Mammary epithelial cell (primary cell): ENCODE measurements at places on chromosomes 6 and 20.

GRCh38 chr6:31005249-31006020 is 4.8 kb upstream of the MUC22 start:
- DNase-seq = no peak

GRCh38 chr20:4369798-4370124 is 351.9 kb upstream of the PRND start:
- DNase-seq = no peak

DNA sequence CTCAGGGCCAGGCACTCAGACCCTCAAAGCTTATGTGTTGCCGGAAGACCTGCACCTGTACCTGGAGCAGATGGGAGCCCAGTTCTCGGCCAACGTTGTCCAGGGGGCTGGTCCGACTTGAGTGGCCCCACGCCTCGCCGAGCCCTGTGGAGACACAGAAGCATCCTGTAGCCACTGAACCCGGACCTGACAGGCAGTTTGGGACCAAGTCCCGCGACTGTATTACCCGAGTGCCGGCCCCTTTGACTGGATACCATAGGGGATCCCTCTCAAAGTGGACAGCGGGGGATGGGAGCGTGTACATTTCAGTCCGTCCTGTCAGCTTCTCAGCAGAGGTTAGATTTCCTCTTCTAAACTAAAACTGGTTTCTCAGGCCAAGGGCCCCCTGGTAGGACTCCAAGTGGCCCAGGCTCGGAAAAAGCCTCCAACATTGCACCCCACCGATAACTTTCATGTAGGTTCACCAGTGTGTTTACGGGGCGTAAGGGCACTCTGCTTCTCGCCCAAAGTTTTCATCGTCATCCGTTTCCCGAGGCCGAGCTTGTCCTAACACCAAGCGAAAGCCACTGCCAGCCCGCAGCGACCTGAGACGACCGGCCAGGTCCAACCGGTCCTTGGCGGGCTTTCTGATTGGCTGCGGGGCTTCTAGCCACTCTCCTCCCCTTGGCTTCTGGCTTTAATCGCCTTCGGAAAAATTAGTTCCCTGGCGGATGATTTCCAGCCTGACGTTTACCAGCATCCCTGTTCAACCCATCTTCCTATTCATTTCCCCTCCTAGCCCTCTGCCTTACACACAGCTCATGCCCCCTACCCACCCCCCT is 10.8 kb downstream of the SIM1 start:
- DNase-seq = no peak

- DNase-seq = no peak
Observed at GRCh38 chr6:122733259-122733658, 46.3 kb upstream of the FABP7 start.

- peak; percentile 9 for DNase-seq
Observed at GRCh38 chr6:147053311-147053921, 150.8 kb upstream of the STXBP5 start.

- no peak for DNase-seq
Observed at GRCh38 chr6:139448051-139448649, 73.7 kb upstream of the CITED2 start.

DNA sequence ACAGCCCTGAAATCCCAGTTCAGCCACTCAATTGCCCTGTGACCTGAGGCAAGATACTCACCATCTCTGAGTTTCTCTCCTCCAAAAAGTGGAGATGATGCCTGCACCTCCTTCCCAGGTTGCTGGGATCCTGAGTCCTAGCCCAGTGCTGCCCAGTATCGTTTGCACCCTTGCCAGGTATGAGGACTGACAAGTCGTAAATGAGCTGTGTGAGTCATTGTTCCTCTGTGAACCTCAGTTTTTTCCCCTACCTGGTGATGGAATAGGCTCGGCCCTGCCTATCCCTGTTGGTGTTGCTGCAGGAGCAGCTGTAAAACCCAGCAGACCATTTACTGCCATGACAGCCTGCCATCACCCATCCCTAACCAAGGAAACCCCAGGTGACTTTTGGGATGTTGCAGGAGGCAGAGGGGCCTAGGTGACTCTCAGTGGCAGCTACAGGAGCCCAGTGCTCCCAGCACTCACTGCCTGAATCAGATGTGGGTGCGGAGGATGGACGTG is 229.3 kb downstream of the SYNDIG1 start:
- DNase-seq = peak; percentile 67

DNA sequence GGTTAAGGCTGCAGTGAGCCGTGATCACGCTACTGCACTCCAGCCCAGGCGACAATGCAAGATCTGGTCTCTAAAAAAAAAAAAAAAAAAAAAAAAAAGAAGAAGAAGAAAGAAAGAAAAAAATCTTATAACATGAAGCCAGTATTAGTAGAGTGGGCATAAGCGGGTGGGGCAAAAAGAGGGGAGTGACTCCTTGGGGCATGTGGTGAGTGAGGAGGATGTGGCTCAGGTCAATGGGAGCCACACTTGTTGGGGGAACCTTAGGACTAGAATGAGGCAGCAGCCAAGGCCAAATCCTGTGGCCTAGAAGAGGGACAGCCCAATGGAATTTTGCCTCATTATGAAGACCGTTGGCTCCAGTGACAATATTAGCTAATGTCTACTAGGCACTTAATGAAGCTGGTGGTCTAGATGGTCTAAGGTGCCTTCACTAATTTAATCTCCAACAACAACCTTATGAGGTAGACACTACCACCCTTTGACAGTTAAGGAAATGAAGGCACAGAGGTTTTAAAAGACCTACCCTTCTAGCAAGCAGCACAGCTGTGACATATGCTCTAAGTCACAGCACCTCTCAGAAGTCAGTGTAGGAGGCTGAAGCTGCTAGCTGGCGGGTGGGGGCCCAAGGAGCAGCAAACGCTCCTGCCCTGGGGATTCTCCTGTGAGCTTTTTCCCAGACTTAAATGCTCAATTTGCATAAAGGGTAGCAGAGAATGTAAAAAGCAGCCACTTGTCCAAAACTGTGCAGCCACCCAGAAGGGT is 23.6 kb upstream of the ARMC12 start:
- no peak for DNase-seq
